ENCODE measurements at places on chromosomes 3 and 15.

- peaks cover 14% of the 10 kb centered on the region for H3K36me3 ChIP-seq
- H3K27me3 ChIP-seq: no peaks in the 10 kb centered on the region
- no peak overlapping the region for H3K4me3 ChIP-seq
- no peaks in the 10 kb centered on the region for H3K4me1 ChIP-seq
- H3K27ac ChIP-seq: no peak overlapping the region
Observed at GRCh38 chr3:40237889-40238571, 71.5 kb upstream of the EIF1B start.

GRCh38 chr3:185477316-185477715, 21.5 kb downstream of the TMEM41A start:
- peaks cover 28% of the 10 kb centered on the region for H3K36me3 ChIP-seq
- DNase-seq: no peak
- H3K4me1 ChIP-seq: peaks cover 2% of the 10 kb centered on the region
- no peaks in the 10 kb centered on the region for H3K27me3 ChIP-seq
- no peak overlapping the region for H3K4me3 ChIP-seq
- no peak overlapping the region for H3K27ac ChIP-seq

GRCh38 chr3:157520485-157521150, 17.4 kb upstream of the VEPH1 start:
- H3K27me3 ChIP-seq: peaks cover 9% of the 10 kb centered on the region
- H3K36me3 ChIP-seq: no peaks in the 10 kb centered on the region
- no peaks in the 10 kb centered on the region for H3K4me1 ChIP-seq
- no peak for DNase-seq

DNA sequence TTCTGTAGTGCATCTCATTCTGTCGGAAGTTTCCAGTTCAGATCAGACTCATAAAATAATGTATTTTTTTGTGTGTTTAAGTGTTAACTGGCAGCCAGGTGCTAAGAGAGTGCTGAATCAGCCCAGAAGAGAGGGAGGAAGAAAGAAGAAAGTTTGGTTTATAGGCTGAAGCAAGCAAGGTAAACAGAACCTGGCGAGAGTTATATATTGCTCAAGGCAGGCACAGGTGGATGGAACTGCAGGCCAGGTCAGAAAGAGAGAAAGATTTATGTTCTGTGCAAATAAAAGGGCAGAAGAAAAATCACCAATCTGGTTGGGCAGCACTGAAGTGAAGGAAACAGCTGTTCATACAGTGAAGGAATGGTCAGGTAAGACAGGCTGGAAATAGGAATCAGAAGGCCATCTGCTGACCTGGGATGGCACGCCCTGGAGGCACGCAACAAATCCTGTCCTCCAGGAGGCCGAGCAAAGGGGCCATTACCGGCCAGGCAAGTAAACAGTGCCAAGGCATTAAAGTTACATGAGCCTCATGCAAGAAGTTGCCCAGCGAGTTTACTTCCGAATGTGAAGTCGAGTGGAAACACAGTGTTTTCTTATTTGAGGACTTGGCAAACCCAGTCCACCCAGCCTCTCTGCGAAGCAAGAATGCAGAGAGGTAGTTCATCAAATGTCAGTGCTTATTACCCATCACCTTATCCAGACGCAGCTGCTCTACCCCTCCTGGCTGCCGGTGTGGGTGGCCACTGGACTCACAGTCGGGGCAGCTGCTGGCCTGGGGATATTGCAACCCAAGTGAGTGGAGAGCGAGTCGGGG, 309.8 kb downstream of the VPS13C start:
- H3K36me3 ChIP-seq: no peaks in the 10 kb centered on the region
- H3K27ac ChIP-seq: no peak overlapping the region
- no peak for DNase-seq
- H3K4me3 ChIP-seq: no peak overlapping the region
- peaks cover 2% of the 10 kb centered on the region for H3K27me3 ChIP-seq
